ENCODE measurements at places on chromosomes 5 and 9.

DNA sequence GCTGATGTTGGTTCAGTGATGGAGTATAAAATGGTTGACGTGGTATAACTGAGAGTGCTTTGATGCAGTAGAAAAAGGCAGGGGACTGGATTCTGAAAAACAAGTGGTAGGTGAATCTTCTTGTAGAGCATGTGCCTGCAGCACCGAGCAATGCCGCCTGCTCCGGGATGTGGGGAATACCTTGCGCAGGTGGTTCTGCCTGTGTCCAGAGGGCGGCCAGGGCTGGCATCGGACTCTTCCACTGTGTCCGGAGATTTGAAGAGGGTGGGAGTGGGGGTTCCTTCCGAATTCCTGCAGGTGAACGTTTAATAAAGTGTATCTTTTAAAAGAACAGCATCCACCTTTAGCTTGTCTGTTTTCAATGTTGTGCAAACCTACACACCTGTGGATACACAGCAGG lies 238.0 kb downstream of the FANCC start:
- no peak for DNase-seq

GRCh38 chr9:106625259-106625789 lies 237.6 kb upstream of the ZNF462 start:
- DNase-seq, result no peak

GRCh38 chr5:109191153-109191558 lies 218.6 kb downstream of the PJA2 start:
- DNase-seq, result no peak

- no peak for DNase-seq
Observed at GRCh38 chr5:132134384-132134783, 60.8 kb downstream of the CSF2 start.

GRCh38 chr9:33799928-33800704 lies 4.8 kb downstream of the PRSS3 start:
- no peak for DNase-seq

DNA sequence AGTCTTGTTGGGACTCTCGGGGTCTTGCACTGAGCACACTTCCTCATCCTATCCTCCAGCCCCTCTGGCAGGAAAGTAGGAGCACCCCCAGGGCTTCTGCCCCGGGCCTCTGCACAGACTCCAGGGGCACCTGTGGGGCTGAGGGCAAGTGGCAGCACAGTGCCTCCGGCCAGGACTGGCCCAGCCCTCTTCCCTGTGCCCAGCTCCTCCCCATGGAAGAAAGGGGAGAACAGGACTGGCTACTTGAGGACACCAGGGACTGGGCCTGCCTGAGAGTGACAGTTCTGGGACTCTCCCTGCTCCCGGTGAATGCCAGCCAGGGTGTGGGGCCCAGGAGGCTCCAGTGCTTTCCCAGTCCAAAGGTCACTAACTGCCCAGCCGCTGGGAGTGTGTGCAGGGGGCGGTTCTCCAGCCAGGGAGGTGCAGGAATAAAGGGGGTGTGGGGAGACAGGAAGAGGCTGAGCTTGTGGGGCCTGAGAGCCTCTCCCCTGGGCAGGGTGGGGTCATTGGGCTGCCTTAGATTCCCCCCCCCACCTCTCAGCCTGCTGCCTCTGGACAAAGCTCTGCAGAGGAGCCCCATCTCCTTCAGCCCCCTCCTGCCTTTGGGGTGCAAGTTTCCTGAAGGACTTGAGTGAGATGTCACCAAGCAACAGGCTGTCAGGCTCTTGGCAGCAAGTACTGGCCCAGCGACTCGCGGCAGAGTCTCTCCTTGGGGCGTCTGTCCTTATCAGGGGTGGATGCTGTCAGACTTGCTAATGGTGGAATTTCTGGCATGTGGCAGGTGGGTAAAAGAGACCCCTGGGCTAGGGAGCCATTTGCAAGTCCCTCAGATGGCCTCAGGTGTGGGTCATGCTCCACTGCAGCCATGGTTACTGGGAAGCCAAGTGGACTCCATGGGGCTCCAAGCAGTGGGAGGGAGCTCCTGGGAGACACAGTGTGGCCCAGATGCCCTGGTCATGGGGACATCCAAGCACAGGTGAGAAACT lies 19.1 kb upstream of the JADE2 start:
- no peak for DNase-seq

DNA sequence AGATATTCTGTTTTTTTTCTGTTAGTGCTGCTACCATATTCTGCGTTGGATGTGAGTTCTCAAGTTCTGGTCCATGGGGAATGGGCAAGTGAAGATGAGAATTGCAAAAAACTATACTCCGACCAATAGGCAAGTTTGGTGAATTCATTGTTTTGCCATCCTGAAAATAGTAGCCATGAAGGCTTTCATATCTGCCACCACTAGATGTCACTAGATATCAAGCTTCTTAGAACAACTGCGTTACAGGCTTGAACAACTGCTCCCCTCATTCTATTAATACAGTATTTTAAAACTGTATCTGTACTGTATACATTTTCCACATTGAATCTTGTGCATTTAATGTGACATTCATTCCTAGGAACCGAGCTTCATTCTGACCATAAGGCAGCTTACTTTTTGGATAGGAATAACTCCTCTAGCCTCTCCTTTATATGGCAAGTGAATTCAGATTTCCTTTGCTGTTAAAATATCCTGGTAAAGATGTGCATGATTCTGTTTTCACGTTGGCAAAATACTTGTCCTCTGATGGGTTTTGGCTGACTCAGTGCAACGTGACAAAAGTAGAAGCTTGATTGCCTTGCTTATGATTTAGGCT lies 163.6 kb downstream of the SREK1 start:
- no peak for DNase-seq

- no peak for DNase-seq
Observed at GRCh38 chr9:26754509-26755164, 138.0 kb downstream of the CAAP1 start.

DNA sequence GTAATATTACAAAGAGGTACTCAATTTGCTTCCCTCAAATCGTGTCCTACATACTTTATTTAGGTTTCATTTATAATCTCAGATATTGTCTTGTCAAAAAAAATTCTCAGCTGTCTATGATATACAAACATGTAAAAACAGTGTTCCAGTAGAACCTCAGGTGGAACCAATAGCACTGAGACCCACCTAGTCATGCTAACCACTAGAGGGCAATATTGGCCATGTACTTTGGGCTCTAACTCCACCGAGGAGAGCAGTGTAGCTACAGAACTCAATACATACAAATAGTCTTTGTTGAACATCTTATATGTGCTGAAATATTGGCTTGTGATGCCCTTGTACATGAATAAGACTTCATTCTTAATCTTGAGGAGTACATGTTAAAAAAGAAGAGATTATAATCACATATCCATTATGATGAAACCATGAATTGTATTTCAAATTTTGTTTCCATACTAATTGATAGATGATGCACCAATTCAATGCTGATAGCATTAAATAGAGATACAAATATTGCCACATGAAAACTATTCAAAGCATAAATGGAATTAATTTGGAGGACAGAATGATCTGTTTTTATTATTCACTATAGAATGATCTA lies 71.2 kb upstream of the CNTLN start:
- no peak for DNase-seq

DNA sequence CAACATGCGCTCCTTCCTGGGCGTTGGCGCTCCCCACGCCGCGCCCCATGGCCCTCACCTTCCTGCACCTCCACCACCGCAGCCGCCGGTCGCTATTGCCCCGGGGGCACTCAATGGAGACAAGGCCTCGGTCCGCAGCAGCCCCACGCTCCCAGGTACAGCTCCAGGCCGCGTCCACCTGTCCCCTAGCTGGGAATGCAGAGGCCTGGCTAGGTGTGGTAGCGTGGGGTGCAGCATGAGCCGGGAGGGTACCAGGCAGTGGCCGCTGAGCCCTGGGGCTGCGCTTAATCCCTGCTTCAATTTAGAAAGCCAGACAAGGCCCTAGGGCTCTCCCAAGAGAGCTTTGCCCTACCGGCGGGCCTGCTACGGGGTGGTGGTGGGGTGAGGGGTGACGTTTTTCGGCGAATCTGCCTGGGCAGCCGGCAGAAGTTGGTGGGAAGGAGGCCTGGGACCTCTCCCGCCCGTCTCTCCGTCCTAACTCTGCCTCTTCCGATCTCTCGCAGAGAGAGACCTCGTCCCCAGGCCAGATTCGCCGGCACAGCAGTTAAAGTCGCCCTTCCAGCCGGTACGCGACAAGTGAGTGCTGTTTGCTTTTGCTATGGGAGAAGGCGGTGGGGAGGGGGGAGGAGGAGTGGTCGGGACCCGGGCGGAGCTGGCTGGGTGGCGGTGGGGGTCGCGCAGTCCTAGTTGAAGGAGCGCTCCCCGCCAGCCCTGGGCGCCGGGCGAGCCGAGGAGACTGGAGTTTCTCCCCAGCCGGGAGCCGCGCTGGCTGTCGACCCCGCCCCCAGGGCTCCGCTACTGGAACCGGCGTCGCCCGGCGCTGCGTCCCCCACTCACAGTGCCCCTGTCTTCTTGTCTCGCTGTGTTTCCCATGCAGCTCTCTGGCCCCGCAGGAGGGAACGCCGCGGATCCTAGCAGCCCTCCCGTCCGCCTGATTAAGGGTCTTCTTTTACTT lies 4.8 kb downstream of the IRX1 start:
- DNase-seq, result no peak

DNA sequence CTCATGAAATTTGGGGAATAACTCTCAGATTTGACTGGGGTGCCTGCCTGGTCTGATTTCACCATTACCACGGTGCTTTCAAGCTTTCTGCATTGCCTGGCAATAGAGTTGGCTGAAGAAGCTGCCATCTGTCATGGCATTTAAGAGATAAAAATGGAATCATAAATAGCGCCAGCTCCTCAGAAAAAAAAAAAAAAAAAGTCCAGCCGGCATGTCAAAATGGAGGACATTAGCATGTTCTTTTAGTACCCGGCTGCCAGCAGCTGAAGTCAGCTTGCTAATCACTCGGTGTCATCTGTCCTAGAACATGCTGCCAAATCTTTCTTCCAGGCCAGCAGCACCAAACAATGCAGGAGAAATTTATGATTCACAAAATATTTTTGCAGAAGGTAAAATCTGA lies 57.7 kb upstream of the CER1 start:
- DNase-seq, result no peak

DNA sequence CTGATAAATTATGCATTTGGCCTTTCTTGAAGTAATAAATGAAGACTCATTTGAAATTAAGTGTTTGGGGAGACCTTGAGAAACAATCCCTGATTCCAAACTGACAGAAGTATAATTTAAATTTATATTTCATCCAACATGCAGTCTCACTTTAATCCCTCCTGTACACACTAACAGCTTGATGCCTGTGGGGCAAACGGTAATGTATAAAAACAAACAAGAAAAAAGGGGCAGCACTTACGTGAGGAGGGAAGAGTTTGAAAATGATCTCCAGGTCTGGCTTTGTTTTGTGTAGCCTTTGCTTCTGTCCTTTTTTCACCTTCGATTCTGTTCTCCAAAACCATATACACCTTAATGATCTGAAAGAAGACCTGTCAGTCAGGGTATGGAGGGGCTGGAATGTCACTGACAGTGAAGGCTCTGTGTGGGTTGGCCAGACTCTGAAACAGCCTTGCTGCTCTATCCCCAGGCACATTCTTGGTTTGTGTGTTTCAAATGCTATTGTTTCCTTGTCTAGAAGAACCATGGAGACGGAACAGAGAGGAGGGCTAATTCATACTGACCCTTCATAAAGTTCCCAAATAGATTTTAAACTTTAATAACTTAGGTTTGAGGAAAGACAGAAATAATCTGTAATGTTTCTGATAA lies 338.2 kb upstream of the WWC1 start:
- no peak for DNase-seq

- DNase-seq, result no peak
Observed at GRCh38 chr9:98879094-98879962, 64.4 kb upstream of the COL15A1 start.

- DNase-seq, result no peak
Observed at GRCh38 chr5:2027790-2028189, 145.1 kb upstream of the IRX4 start.

- DNase-seq, result no peak
Observed at GRCh38 chr9:99042620-99043019, 62.3 kb upstream of the TGFBR1 start.

- no peak for DNase-seq
Observed at GRCh38 chr9:136808075-136808805, 492 bp downstream of the RABL6 start.

DNA sequence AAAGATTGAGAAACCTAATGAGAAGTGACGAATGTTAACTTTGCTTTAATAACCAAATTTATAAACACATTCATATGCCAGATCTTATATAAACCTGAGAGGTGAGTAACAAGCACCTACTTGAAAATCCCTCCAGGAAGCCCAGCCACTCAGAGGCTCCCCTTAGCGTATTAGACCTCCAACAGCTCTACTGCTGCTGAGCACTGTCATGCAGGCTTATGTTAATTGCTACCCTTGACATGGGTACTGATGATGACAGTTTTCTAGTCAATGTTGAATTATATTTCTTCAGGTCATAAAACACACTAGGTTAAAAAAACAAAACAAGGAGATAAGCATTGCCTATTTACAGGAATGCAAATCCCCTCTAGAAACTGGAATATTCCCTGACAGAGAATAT lies 161.2 kb downstream of the MPDZ start:
- no peak for DNase-seq
